Skeletal muscle cell (primary cell): ENCODE measurements at places on chromosomes 5 and 9.

DNA sequence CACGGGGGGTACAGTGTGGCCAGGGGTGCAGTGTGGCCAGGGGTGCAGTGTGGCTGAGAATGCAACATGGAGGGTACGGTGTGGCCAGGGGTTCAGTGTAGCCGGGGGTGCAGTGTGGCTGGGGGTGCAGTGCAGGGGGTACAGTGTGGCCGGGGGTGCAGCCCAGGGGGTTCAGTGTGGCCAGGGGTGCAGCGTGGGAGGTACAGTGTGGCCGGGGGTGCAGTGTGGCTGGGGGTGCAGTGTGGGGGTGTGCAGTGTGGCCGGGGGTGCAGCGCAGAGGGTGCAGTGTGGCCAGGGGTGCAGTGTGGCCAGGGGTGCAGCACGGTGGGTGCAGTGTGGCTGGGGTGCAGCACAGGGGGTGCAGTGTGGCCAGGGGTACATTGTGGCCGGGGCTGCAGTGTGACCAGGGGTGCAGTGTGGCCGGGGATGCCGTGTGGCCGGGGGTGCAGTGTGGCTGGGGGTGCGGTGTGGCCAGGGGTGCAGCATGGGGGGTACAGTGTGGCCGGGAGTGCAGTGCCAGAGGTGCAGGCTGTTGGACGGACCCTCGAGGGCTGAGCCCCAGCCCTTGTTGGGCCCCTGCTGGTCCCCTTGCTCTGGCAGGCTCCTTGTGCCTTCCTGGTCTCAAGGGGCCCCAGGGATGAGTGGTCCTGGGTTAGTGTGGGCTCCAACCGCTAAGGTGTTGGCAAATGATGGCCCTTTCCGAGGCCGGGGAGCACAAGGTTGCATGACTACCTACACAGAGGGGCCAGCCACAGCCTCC, 17.9 kb downstream of the TPPP start:
- no peak for DNase-seq

DNA sequence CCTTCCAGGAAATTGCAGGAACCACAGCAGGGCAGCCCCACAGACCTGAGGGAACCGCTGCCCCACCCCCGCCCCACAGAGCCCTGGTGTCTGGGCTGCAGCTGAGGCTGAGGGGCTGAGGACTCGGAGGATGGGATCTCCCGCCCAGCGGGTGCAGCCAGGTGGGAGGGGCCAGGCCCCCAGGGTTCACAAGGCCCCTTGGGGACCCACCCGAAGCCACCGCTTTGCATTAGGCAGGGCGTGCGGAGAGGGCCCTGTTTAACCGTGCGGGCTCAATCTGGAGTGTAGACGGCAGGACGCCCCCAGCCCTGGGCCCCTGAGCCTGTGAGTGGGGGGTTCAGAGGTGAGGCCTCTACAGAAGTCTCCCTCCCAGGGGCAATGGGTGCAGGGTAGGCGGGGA, 10.8 kb downstream of the NOTCH1 start:
- DNase-seq, result no peak

GRCh38 chr9:91930475-91930874, 19.6 kb downstream of the ROR2 start:
- no peak for DNase-seq

- peak; percentile 6 for DNase-seq
Observed at GRCh38 chr5:116320486-116320885, 235.7 kb downstream of the COMMD10 start.

DNA sequence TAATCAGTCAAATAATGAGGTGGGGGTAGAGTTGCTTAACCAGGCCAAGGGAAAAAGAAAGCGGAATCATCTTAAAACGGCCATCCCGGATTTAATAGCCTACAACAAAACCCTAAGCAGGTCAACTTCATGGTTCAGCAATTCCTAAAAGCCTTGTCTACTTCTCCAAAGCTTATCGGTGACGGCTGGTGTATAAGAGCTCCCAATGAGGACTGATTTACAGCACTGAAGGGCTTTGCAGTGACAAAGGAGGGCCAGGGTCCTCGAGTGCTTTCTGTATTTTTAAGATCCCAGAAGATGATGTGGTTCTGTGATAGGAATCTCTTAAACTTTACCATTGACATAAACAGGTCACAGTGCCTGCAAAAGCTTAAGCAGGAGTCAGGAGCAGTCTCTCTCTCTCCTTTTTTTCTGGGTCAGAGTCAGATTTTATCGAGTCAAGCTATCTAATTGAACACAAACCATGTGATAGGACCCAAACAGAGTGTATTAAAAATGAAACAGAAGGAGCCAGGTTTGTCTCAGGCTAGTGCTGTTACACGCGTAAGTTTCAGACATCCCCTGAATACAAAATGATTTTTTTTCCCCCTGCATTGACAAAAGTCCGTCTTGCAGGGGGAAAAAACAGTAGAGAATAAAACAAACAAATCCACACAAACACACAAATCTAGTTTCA, 663.6 kb upstream of the ZNF608 start:
- DNase-seq, result no peak

- no peak for DNase-seq
Observed at GRCh38 chr5:168118042-168118668, 173.3 kb upstream of the WWC1 start.

GRCh38 chr5:74889523-74890105, 23.4 kb upstream of the FAM169A start:
- no peak for DNase-seq

DNA sequence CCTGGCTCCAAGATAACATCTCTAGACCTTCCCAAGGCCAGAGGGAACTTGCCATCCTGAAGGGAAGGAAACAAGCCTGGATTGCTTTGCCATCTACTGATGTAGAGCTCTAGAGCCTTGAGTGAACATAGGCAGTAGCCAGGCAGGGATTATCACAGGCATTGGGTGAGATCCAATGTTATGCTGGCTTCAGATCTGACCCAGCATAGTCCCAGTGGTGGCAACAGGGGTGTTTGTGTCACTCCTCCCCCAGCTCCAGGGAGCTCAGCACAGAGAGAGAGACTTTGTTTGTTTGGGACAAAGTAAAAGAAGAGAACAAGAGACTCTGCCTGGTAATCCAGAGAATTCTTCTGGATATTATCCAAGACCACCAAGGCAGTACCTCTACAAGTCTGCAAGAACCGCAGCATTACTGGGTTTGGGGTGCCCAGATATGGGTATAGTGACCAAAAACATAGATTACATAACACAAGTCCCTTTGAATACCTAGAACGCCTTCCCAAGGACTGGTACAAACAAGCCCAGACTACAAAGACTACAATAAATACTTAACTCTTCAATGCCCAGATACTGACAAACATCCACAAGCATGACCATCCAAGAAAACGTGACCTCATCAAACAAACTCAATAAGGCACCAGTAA, 137.6 kb upstream of the DAPK1 start:
- DNase-seq, result no peak

DNA sequence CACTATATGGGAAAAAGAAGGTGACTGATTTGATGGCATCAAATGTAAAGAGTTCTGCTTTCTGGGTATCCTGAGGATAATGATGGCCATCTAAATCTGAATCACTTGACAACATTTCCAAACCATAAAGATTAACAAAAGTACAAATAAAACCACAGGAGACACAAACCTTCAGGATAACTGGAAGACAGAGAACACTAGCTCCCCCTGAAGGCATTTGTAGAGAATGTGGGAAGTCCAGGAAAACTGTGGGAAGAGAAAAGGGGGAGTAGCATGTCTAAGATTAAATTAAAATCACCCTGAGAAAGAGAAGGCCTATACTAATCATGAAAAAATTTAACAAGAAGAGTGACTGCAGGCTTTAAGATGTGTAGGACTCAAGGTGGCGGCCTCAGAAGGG, 116.2 kb downstream of the PRELID2 start:
- no peak for DNase-seq

- DNase-seq, result no peak
Observed at GRCh38 chr5:69528035-69528434, 32.0 kb upstream of the GTF2H2C start.

- DNase-seq, result no peak
Observed at GRCh38 chr5:109910874-109911273, 221.1 kb downstream of the MAN2A1 start.

DNA sequence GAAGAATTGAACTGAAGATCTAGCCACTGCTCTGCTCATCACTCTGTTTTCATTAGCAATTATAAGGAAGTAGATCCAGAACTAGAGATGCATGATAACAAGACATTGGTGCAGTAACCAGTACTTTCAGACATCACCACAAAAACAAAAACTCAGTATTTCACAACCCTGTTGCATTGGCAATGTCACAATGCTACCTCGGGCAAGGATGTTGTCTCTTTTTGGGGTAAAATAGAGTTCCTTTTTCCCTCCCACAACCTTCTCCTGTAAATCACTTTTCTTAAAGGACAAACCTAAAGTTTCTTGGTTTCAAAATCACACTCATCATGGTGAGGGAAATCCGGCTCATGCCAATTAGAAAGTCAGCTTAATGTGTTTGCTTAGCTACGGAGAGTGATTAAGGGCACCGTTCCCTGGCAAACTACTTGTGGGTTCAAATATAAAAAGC, 420.1 kb upstream of the MEF2C start:
- no peak for DNase-seq

DNA sequence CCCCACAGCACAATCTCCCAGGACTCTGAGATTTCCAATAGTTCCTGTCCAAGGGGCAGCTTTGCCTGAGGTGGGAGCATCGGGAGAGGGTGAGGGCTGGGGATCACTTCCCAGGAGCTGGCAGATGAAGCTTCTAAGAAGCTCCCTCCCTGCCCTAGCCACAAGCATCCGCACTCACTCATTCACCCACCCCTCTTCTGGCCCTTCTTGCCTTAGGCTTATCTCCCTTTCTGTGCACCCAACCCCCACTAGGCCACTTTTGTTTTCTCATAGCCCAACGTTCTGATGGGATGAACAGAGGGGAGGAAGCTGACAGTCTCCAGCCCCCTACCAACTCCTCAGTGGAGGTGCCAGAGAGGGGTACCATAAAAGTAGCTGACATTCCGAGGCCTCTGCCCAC, 3.7 kb upstream of the PCDH1 start:
- no peak for DNase-seq

DNA sequence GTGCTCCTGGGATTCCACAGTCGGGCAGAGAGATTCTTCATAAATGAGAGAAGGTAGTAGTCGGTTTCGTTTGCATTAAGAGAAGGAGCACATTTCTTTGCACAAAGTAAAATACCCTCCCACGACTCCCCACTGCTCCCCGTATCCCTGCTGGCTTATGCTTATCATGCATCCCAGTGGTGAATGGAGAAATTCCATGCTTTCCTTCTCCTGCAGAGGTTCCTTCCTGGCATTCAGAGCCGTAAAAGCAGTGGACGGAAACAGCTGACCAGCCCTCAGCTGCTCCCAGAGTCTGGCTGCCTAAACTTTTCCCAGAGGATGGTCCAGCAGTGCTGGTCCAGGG, 93.1 kb downstream of the C9orf152 start:
- DNase-seq, result no peak

DNA sequence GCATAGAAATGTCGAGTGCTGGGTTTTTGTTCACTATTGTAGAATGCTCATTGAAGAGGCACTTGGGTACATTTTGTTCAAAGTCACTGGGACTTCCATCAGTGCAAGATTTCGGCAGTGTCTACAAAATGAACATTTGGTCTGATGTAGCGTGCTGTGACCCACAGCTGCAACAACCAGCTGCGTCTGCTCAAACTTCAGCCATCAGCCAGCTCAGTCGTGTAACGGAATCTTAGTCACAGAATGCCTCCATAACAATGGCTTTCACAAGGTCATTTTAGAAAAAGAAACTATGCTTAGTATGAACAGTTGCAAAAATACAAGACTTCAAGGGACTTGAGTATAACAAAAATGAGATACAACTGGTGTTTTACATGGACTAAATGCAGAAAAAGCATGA, 828.1 kb upstream of the GRAMD2B start:
- DNase-seq, result peak; percentile 80

GRCh38 chr5:115296124-115297022, at the start of gene CCDC112:
CCDC112 (minus strand) TSS chr5:115296654; CDS start chr5:115296543, 111 bp downstream.
- DNase-seq, result peak; percentile 52

DNA sequence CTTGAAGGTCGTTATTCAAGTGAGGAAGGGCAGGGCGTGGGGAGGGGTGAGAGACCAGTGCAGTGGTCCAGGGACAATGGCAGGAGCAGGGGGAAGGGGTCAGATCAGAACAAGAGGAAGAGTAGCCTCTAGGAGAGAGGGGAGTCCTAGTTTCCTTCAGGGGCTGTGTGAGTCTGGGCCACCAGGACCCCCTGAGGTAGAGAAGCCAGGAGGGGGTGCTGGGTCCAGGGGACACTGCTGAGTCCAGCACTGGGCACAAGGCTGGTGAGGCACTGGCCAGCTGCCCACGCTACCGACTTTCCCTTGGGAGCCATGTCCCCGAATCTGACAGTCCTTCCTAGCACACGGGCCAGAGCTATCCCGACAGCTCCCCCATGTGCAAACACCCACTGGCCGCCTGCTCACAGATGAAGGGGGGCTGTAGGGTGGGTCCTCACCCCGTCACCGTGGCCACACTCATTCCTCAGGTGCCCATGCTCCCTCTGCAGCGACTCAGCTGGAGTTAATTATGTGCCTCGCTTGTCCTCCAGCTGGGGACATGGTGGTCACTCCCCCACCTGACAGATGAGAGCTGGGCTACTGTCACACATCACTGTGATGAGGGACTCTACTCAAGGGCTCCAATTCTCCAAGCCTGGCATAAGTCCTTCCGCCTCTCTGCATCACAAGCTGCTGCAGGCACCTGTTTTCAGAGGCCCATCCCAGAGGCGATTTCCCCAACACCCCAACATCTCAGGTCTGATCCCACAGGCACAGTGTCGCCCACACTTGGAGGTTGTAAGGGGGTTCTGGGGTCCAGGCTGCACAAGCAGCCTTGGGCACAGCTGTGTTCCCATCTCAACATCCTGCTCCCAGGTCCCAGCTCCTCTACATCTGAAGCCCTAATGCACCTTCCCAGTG, 115.1 kb downstream of the GABBR2 start:
- DNase-seq, result no peak

GRCh38 chr5:98936948-98937715, 8.3 kb upstream of the CHD1 start:
- no peak for DNase-seq

- no peak for DNase-seq
Observed at GRCh38 chr5:25009063-25009462, 364.3 kb upstream of the CDH10 start.

GRCh38 chr9:75532233-75533050, 358.0 kb upstream of the PCSK5 start:
- no peak for DNase-seq

DNA sequence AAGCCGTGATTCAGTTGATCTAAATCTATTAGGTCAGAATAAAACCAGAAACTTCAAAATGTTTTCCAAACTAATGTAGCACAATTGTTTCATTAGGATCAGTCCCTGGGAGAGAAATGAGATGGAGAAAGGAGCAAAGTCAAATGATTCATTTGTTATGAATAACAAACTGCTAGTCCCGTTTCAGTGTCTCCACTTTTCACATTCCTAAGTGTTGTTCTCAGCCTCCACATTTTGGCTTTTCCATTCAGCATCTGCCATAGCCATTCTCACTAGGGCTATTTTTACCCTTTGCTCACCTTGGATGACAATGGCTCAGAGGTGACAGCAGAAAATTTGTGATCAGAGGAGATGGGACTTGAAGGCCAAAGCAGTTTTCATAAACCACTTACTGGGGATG, 314.1 kb upstream of the KIF2A start:
- no peak for DNase-seq
